ENCODE measurements at places on chromosomes 2 and 18. TPM values are rescaled to one million over a fixed set of nuclear protein-coding genes. Genes with fewer than 3 reads are reported as not detected.

ASXL3 gene
- not detected for total RNA-seq

CXCR4 gene
- 0.70 TPM for total RNA-seq

SIX3 gene
- 1.4 TPM for total RNA-seq

TPGS2 gene
- total RNA-seq, result 59.5 TPM

FAP gene
- total RNA-seq, result not detected

TTN gene
- total RNA-seq, result not detected

BOLL gene
- not detected for total RNA-seq

CAVIN2 gene
- 2.5 TPM for total RNA-seq

KYNU gene
- total RNA-seq, result 44.5 TPM

SLC9A2 gene
- total RNA-seq, result 13.4 TPM

GLI2 gene
- total RNA-seq, result 11.6 TPM

C2orf15 gene
- total RNA-seq, result 16.9 TPM

UGT1A1 gene
- total RNA-seq, result 64.8 TPM

OSBPL6 gene
- 3.5 TPM for total RNA-seq

RTP5 gene
- total RNA-seq, result not detected

ACVR1C gene
- 0.04 TPM for total RNA-seq

DSC3 gene
- total RNA-seq, result not detected

CCDC178 gene
- total RNA-seq, result not detected

CABYR gene
- total RNA-seq, result 32.4 TPM

TXNL4A gene
- 106 TPM for total RNA-seq

CROCC2 gene
- total RNA-seq, result not detected

STPG4 gene
- total RNA-seq, result 6.5 TPM

CCDC195 gene
- total RNA-seq, result not detected

AOX1 gene
- 5.1 TPM for total RNA-seq

IL37 gene
- 1.7 TPM for total RNA-seq

BCL2 gene
- 2.0 TPM for total RNA-seq

CD8B gene
- total RNA-seq, result not detected

PLB1 gene
- total RNA-seq, result 1.7 TPM
